ENCODE measurements at places on chromosomes 1 and 21.

DNA sequence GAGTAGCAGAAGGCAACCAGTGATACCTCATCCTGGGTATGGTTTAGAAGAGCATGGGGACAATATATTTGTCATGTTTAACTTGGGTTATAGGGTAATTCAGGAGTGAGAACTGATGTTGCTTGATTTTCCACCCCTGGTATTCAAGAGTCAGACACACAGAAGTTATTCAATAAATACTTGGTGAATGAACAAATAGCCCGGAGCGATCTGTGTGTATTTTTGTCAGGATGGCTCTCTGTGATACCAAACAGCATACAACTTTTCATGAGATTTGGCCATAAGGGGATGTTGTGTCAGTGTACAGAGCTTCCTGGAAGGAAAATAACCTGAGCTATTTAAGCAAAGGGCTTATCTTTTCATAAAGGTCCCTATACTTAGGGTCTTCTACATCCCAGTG lies 270.2 kb upstream of the C1orf87 start:
- DNase-seq: no peak

DNA sequence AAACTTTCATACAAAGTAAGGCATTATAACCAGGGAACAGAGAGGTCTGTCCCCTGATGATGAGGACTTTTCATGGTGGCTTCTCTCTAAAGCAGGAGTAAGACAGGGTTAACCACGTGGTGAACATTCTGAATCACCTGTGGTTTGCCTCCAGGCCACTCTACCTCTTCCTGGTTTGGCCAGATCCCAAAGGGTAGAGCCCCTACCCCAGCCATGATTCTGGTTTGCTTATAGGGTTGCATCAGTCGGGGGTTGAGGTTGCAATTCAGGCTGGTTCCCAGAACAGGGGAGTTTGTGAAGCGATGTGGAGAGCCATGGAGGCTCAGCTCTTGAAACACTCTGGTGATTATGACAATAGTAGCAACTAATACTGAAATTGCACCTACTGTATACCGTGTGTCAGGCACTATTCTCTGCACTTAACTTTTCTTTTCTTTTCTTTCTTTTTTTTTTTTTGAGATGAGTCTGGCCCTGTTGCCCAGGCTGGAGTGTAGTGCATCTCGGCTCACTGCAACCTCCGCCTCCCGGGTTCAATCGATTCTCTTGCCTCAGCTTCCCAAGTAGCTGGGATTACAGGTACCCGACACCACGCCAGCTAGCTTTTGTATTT lies 8.3 kb downstream of the CNR2 start:
- no peak for DNase-seq

- DNase-seq: no peak
These were observed 41.2 kb downstream of the ABCG1 start for GRCh38 chr21:42260121-42260520.

- DNase-seq: no peak
These were observed 55.5 kb upstream of the TRAPPC10 start for GRCh38 chr21:43956670-43957035.

- no peak for DNase-seq
These were observed 16.8 kb upstream of the ERVH48-1 start for GRCh38 chr21:42942244-42942643.

GRCh38 chr1:42420121-42420520 lies 35.7 kb downstream of the ZMYND12 start:
- no peak for DNase-seq

DNA sequence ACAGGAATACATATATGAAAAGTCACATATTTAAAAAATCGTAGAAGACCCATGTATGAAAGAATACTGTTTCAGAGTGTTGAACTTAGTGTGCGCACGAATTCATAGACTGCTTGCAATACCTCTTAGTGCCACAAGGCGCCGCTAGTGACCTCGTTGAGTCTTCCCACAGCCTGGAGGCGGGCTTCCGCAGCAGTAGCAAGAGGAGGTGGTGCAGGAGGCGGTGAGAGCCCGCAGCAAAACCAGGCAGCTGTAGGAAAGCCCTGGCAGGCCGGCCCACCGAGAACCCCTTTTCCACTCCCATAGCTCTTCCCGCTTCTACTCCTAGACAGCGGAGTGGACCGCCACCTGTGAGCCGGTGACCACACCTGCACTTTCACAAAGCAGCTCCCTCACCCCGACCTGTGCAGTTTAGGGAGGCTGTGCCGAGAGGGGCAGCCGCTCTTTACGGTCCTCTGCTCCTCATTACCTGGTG lies 23.5 kb downstream of the MTARC1 start:
- peak; percentile 44 for DNase-seq

DNA sequence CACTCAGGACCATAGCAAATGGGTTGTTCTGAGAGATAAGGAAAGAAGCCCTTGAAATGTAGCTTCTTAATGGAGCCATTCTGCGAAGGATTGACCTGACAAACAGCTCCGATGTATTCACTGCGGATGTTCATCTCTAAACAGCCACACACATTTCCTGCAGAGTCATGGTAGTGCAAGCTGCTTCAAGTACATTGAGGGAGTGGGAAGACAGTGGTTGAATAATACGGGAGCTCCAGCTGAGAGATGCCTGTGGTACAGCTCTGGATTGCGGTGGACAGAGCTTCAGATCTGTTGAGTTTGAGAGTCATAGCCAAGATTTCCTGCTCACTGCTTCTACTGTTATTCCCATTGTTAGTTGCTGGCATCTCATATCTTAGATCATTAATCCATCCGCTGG lies 86.6 kb downstream of the ZBTB18 start:
- DNase-seq: no peak

- DNase-seq: no peak
These were observed 143.6 kb downstream of the SPATA46 start for GRCh38 chr1:162233066-162233465.

GRCh38 chr1:43395523-43395922 lies 5.8 kb downstream of the SZT2 start:
- DNase-seq: no peak

- no peak for DNase-seq
These were observed 13.5 kb upstream of the PPP1R8 start for GRCh38 chr1:27816921-27817630.

- no peak for DNase-seq
These were observed 82.2 kb upstream of the DPT start for GRCh38 chr1:168811176-168811575.

GRCh38 chr1:193629875-193630274 lies 443.5 kb upstream of the B3GALT2 start:
- no peak for DNase-seq

- DNase-seq: no peak
These were observed 15.6 kb upstream of the RNF220 start for GRCh38 chr1:44389437-44389836.

DNA sequence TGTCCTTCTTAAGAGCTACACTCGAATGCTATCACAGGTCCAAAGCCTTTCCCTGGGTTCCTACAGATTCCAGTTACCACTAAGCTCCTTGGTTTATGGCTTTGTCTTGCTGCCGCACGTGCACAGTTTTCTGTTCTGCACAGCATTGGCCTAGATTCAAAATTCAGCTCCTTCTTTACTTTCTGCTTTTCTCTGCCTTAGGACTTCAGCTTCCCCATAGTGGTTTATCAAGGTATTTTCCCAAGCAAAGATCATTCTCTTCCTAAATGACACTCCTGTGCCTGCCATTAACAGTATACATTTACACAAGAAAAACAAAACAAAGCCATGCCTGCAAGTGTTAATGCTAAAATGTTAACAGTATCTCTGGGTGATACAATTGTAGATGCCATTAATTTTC lies 41.8 kb downstream of the PTPRU start:
- no peak for DNase-seq

- DNase-seq: no peak
These were observed 114.2 kb downstream of the BCAR3 start for GRCh38 chr1:93567255-93567918.

DNA sequence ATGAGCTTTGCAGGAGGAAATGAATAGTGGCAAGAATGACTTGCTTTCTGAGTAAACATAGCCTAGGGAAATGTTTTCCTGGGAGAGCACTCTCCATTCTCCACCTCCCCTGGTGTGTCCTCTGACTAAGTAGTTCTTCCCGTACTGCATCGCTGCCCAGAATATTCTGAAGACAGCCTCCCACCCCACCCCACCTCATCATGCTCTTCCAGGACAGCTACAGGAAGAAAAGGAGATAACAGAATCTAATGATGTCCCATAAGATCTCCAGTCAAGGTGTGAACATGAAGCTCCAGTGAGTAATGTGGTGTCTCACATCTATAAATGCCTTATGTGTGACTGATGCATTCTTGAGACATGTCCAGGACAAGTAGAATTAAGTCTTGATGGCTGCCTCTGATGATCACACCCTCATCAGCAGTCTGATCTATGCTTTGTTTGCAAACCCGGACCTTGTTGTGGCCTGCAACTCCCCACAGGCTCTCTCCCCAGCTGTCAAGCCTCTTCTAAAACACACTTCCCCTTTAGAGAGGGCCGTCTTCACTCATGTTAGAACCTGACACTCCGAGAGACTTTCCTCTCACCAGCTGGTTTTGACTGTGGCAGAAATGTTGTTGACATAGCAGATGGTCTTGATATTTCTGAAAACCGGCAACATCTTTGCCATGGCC lies 183.0 kb downstream of the CYYR1 start:
- DNase-seq: no peak

DNA sequence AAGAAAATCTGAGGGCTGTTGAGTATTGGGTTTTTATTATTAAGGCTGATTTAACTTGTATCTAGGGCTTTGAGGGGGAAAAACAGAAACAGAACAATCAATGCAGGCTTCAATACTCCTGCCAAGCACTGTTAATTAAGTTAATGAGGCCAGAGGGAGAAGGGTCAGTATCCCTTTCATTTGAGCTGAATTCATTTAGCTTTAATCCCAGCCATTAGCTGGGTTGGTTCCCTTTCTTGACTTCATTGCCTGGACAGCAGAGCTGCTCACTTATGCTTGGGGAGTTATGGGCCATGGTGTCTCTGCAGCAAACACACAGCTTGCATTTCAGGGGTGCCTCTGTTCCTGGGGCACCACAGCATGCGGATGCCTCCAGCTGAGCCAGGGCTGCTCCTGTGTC lies 16.3 kb downstream of the TLR5 start:
- no peak for DNase-seq

- no peak for DNase-seq
These were observed 17.8 kb downstream of the PKNOX1 start for GRCh38 chr21:42991992-42992740.

- DNase-seq: no peak
These were observed 96.4 kb downstream of the SYF2 start for GRCh38 chr1:25135909-25136308.

DNA sequence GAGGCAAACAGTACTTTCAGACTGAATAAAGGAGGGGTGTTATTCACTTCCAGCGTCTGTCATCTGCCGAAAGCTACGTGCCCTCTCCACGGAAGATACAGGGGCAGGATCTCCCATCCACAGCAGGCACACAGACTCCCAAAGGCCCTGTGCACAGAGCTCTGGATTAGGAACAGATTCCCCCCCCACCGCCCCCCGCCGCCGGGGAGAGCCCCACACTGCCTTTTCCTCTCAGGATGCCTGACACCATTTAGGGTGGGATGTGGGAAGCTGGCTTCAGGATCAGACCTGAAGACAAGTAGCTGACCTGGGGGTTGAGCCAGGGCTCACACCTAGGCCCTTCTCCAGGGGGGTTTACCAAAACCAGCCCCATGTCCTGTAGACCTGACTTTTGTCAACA lies 8.4 kb upstream of the TCP10L start:
- DNase-seq: no peak

DNA sequence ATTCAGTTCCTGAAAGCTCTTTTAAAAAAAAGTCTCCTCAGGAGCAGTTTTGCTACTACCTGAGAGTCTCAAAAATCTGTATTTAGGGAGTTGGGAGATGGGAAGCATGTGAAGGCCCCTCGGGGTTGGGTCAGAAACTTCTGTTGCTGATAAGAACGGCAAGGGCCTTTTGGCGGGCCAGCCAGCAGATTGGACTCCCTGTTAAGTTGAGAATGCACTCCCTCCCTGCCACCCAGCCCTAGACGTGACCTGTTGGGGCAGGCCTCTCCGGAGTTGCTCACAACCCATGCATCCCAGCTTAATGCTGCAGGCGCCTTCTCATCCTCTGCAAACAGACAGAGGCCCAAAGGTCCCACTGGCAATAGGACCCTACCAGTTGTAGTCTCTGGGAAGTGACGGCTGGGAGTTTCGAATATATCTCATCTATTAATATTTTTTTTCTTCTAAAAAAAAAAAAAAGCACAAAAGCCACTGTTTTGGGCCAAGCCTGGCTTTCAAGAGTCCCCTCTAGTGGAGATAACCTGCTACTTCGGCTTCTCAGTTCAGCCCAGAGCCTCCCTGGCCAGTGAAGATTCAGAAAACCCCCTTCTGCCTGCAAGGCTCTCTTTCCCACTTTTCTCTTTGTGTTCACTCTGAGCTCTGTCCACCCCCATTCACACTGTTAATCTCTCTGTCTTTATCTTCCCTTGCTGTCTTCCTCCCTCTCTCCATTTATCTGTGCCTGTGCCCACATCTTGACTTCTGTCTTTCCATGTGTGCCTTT lies 5.3 kb downstream of the PLXNA2 start:
- no peak for DNase-seq

DNA sequence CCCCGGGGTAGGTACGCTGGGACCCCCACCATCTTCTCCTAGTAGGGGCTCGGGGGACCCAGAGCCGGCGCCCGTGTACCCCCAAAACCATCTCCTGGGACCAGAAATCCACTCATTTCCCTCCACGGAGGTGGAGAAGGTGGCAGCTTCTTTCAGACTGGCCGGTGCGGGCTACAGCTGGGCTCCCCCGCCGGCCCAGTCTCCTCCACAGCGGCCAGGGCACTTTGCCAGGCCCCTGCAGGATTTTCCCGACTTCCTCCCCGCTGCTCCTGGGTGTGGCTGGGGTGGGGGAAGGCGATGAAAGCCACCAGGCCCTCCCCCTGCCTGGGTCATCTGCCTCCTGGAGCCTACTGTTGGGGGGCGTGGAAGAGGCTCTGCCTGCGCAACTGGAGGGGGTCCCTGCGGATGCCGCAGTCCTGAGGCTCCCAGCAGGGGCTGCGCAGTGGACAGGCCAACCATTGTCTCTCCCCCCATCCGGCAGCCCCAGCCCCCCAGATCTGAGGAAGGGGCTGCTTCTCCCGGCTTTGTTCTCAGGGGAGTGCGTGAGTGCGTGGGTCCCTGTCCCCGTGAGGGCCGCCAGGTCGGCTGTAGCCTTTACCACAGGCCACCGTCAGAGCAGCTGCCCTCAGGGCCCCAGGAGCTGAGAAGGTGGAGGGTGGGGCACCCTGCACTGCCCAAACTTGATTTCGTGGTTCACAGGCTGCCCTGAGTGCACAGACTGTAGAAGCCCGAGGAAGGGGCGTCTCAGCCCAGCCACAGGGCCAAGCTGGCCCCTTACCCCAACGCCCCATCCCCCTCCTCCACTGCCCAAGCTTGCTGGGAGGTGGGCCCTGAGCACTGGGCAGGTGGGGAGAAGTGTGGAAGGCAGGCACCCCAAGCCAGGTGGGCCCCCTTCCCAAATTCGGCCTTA lies 1.3 kb downstream of the AGRN start:
- DNase-seq: no peak
